ENCODE measurements at places on chromosomes 7 and 10.

GRCh38 chr7:29972315-29972669 is 17.3 kb downstream of the SCRN1 start:
- DNase-seq = no peak

- no peak for DNase-seq
These were observed 122.5 kb upstream of the SAMD8 start for GRCh38 chr10:74988832-74989561.

DNA sequence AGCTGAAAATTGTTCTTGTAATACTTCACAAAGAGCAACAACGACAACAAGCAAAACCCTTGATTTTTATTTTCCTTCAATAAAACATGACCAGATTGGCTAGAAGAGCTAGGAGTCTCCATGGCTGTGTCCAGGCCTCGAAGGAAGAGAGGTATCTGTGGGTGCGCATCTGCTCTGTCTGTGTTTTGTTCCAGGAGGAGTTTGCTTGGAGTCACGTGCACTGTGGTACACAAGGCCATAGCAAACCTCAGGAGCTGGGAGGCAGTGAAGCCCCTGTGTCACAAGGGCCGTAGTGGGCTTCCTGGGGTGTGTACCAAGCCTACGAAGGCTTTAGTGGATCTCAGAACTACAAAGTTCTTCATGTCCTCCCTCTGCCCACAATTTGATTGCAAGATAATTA is 271.7 kb downstream of the TWIST1 start:
- DNase-seq = no peak

- no peak for DNase-seq
These were observed 396.5 kb upstream of the SEMA3D start for GRCh38 chr7:85583131-85583953.

- no peak for DNase-seq
These were observed 110.9 kb downstream of the UNCX start for GRCh38 chr7:1343551-1343950.

GRCh38 chr7:88111954-88112471 is 107.8 kb downstream of the SRI start:
- DNase-seq = no peak

- DNase-seq = no peak
These were observed 32.9 kb upstream of the ANKRD2 start for GRCh38 chr10:97539523-97540200.

- DNase-seq = no peak
These were observed 248.4 kb upstream of the KLF6 start for GRCh38 chr10:4033341-4033896.

GRCh38 chr10:3465406-3465891 is 292.9 kb upstream of the PITRM1 start:
- DNase-seq = no peak

GRCh38 chr7:153023194-153023592 is 263.6 kb downstream of the ACTR3B start:
- DNase-seq = no peak

DNA sequence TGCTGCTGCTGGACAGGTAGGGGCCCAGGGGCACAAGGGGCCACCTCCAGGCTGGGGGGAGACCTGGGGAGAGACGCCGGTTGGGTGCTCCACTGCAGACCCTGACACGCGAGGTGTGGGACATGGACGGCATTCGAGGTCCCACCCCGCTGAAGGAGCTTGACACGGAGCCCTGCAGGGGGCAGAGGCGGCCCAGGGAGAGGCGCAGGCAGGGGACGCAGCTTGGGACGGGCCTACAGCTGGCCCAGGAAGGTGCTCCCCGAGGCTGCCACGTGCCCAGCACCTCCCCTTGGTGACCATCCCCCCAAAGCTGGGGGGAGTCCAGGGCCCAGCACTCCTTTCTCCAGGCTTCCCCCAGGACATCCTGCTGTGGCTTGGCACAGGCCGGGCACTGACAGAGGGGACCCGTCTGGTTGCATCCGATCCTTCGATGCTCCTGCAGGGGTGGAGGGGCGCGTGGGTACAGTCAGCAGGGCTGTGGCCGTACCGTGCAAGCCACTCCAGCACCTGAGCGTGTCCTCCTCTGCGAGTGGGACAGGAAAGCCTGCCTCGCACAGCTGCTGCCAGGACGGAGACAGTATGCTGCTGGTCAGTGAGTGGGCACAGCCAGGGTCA is 174.4 kb downstream of the ELFN1 start:
- peak; percentile 4 for DNase-seq

DNA sequence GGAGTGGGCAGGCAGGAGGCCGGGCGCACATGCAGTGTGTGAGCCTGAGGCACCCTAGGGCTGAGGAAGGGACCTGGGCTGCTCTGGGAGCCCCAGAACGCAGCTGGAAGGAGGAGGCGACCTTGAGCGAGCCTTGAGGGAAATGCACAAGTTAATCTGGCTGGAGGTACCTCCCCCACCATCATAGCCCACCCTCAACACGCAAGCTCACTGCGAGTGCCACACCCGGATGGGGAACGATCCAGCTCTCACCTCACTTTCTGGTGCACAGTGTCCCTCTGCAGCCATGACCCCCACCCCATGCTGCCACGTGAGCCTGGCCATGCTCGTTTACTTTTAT is 162.4 kb upstream of the PPP2R2D start:
- DNase-seq = no peak

- DNase-seq = no peak
These were observed 333.6 kb downstream of the LRRTM3 start for GRCh38 chr10:67259319-67259929.

GRCh38 chr7:88826222-88826621 is 30.7 kb upstream of the TEX47 start:
- no peak for DNase-seq

- no peak for DNase-seq
These were observed 14.0 kb downstream of the ZCCHC24 start for GRCh38 chr10:79431428-79431827.

- DNase-seq = no peak
These were observed 183.0 kb upstream of the PRSS1 start for GRCh38 chr7:142566271-142566670.

GRCh38 chr10:63119041-63119440 is 14.1 kb upstream of the NRBF2 start:
- no peak for DNase-seq

DNA sequence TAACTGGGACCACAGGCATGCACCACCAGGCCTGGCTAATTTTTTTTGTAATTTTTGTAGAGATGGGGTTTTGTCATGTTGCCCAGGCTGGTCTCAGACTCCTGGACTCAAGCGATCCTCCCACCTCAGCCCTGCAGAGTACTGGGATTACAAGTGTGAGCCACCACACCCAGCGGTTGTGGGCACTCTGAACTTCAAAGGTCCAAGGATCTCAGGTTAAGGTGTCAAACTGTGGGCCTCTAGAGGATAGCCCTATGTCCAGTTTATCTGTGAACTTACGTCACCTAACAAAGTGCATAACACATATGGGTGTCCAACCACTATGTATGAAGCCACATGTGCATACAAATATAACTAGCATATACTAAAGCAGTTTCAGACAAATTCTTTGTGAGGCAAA is 3.2 kb upstream of the IL2RA start:
- no peak for DNase-seq

DNA sequence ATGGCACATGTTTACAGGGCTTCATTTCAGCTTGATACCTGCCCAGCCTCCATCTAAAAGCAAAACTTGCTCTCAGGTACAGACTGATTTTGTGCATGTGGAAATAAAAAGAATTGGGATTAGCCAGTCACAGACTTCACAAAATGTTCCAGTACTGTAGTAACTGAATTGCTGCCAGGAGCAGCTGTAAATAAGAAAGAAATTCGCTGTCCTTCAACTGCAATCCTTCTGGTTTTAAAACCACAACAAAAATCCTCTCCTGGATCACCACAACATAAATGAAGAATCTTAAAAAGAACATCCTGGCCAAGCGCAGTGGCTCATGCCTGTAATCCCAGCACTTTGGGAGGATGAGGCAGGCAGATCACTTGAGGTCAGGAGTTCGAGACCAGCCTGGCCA is 3.9 kb upstream of the MIOS start:
- no peak for DNase-seq

DNA sequence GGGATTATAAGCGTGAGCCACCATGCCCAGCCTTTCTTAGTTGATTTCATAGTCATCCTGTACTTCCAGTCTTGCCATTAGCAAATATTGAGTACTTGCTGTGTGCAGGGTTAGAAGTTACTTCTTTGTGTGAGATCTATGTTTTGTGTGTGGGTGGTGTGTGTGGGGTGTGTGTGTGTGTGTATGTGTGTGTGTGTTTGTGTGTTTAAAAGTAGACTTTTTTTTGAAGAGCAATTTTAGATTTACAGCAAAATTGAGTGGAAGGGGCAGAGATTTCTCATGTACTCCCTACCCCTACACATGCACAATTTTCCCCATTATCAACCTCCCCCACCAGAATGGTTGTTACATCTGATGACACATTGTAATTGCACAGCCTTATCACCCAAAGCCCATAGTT is 48.2 kb downstream of the KAT6B start:
- DNase-seq = no peak

- peak; percentile 50 for DNase-seq
These were observed 120.7 kb downstream of the PRKAG2 start for GRCh38 chr7:151756076-151756731.

GRCh38 chr10:93604146-93604545 is 3.1 kb upstream of the RBP4 start:
- no peak for DNase-seq

- no peak for DNase-seq
These were observed 49.9 kb upstream of the RELN start for GRCh38 chr7:104039363-104039762.

DNA sequence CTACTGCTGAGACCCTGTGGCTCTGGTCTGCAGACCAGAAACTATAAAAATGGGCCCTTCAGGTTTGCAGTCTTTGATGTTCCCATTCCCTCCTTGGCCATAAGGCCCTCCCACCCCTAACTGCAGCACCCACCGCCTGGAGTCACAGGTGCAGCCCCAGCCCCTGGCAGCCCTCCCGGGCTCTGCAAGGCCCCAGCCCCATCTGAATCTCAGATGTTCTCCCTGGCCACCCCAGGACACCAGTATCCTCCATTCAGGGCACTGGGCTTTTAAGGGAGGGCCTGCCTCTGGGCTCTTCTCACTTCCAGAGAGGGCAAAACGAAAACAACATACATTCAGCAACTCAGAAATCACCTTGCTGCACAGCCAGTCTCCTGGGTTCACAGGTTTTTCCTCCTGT is 107.7 kb upstream of the RET start:
- no peak for DNase-seq

GRCh38 chr7:29208410-29209250 is 14.1 kb downstream of the CHN2 start:
- no peak for DNase-seq

DNA sequence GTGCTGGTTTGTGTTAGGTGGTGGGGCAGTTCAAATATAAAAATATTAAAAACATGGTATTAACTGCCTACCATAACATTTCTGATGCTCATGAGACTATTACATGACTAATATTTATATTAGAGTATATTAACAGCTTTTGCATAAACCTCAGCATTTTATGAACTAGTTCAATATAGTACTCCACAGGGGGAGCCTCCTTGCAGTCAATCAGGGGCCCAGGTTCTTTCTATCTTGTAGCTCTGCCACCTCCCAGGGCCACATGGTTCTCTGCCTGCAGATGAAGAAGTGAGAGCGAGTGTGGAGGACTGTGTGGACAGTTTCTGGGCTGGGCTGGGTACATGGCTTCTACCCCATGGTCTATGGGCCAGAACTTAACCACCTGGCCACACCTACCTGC is 159.5 kb downstream of the RPS24 start:
- no peak for DNase-seq

- no peak for DNase-seq
These were observed 54.9 kb upstream of the ZMIZ2 start for GRCh38 chr7:44693641-44694313.

GRCh38 chr10:93601146-93601773 is at the start of gene RBP4:
TSS of gene RBP4 (minus strand) at chr10:93601235. CDS start at chr10:93601028, 207 bp downstream.
- peak; percentile 60 for DNase-seq

DNA sequence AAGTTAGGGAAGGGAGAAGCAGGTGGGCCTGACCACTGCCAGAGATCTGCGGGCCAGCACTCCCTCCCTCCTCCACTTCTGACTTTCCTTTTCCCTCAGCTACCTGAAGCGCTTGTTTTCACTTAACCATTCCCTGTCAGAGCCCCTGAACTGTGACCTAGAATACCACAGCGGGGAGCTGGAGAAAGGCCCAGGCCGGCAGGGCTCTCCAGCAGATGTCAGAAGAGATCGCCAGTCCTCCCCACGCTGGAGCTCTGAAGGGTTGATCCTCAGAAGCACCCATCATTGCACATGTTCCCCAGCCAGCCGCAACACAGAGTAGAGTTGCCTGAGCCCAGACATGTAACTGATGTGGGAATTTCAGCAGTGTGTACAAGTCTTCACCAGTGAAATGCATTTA is 44.4 kb upstream of the GAD2 start:
- no peak for DNase-seq

GRCh38 chr10:11522821-11523245 is 88.6 kb downstream of the USP6NL start:
- no peak for DNase-seq

DNA sequence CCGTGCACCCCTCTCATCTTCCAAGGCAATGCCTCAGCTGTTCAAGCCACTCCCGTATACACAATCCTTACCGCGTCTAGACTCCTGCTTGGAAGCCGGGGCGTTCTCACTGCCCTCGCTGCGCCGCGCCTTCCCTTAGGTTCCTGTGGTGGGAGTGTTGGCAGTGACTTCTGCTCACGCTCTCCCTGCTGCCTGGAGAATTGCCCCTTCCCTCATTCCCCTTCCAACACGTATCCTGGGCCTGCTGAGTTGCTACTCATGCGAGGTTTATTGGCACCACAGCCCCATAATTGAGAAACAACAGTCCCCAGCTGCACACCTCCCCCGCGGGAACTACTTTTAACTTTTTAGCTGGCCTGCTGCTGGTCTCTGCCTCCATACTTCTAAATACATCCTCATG is 31.9 kb downstream of the RBM17 start:
- no peak for DNase-seq

Data from head of caudate nucleus (tissue), 42 donors.